Stimulated activated CD8-positive, alpha-beta memory T cell treated with anti-CD3 and anti-CD28 coated beads, Interleukin-12 subunit alpha, Interleukin-12 subunit beta, amount 100 ng/mL, for 4 hours (primary cell): ENCODE measurements at places on chromosomes 1 and 21.

DNA sequence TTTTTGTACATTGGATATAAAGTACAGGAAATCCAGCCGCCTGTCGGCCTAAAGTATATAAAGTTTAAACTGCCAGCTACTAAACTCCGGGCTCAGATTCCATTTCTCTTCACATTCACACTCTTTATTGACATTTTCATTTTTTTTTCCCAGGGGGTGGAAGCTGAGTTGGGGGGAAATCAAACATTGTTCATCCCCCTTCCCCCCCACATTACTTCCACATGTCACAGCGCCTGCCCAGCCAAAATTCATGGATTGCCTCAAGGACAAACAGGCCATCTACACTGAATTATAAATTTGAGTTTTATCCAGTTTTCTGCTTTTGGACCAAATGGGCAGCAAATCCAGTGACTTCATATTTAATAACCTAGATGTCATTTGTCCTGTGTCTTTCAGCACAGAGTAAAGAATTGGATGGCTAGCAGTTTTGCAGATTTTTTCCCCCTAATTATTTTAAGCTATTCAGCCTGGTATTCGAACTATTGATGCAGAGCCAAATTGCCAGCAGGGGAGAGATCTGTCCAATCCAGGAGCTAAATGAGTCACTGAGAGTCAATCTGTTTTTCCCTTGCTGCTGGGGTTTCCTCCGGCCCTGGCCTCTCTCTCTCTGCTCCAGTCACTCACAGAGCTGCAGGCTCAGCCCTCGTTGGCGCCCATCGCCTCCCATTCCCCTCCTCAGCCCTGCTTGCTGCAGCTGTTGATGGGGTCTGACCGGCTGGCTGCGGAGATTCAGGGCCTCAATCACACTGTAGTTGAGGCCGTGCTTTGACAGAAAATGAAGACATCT lies 98.0 kb downstream of the LMO4 start:
- DNase-seq: no peak

DNA sequence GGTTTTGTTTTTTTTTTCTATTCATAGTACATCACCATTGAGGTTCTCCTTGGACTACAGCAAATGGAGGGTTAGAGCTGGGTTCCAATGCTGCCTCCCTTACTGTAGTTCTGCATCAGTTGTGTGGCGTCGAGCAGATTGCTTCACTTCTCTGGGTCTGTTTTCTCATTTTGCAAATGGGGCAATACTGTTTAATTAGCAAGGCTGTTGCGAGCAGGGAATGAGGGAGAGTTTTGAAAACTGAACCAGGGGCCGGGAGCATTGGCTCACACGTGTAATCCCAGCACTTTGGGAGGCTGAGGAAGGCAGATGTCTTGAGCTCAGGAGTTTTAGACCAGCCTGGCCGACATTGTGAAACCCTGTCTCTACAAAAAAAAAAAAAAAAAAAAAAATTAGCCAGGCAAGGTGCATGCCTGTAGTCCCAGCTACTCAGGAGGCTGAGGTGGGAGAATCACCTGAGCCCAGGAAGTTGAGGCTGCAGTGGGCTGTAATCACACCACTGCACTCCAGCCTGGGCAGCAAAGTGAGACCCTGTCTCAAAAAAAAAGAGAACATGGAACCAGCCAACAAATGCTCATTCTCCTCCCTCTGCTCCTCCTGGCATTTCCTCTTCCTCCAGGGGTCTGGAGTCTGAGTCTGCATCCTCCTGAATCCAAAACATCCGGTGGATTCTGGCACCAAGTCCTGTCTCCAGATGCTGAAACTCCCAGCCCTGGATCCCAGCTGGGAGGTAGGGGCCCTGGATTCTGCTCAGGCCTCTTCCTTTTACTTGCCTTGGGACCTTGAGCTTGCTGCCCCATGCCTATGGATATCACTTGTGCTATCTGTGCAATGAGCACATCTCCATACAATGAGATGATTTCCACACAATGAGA lies 3.7 kb upstream of the PLOD1 start:
- DNase-seq: no peak

DNA sequence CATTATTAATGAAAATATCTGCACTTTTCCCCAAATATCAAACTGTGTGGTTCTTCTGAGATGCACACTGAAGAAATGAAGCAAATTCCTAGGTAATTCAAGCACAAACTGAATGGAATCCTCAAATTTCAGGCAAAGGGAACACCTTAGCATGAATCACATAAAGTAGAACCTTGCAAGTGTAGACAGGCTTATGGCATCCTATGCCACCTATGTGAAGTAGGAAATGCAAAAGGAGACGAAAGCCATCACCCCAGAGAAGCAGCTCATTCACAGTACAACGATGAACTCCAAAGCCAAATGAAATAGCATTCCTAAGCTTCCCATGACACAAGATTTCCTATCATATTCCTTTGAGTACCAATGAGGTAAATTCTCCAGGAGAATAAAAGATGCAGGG lies 461.2 kb upstream of the RUNX1 start:
- no peak for DNase-seq

- DNase-seq: no peak
Measured at GRCh38 chr1:151199873-151200581, 1.7 kb downstream of the PIP5K1A start.

- no peak for DNase-seq
Measured at GRCh38 chr1:41837691-41838090, 81.0 kb downstream of the HIVEP3 start.

DNA sequence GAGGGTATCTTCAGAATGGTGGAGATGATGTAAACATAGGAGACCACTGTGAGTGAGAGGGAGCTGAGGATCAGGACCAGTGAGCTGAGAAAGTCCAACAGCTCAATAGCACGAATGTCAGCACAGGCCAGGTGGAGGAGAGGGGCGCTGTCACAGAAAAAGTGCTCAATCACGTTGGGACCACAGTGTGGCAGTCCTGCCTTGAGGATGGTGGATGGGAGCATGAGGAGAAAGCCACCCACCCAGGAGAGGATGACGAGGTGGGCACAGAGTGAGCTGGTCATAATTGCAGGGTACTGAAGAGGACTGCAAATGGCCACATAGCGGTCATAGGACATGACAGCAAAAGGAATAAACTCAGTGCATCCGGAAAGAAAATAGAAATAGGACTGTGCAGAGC lies 8.1 kb downstream of the OR11L1 start:
- no peak for DNase-seq

- DNase-seq: no peak
Measured at GRCh38 chr1:216047811-216048572, 375.3 kb downstream of the USH2A start.

DNA sequence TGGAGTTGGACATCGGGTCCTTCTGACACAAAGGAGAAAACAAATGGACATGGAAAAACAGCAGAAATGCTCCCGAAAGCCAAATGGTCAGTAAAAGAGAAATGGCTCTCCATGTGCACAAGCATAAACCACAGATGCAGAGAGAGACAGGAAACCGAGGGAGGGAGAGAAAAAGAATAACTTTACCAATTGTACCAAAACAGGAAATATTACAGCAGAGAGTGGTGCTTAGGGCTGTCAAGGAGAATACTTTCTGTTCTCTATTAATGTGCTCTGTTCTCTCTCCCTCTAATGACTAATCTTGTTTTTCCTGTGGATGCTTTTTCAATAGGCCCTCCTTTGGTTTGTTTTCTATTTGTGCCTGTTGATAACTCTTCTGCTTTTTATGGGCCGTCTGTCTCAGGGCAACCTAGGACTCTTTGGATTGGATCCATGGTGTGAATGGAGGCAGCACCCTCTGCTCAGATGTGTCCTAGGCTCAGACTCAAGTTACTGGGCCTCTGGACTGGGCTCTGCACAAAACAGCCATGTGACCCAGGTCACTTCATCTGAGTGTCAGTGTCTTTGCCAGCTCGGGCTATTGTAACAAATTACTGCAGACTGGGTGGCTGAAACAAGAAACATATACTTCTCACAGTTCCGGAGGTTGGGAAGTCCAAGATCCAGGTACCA lies 663.0 kb downstream of the NPHP4 start:
- DNase-seq: no peak

- DNase-seq: no peak
Measured at GRCh38 chr1:99731384-99731783, 35.1 kb downstream of the FRRS1 start.

DNA sequence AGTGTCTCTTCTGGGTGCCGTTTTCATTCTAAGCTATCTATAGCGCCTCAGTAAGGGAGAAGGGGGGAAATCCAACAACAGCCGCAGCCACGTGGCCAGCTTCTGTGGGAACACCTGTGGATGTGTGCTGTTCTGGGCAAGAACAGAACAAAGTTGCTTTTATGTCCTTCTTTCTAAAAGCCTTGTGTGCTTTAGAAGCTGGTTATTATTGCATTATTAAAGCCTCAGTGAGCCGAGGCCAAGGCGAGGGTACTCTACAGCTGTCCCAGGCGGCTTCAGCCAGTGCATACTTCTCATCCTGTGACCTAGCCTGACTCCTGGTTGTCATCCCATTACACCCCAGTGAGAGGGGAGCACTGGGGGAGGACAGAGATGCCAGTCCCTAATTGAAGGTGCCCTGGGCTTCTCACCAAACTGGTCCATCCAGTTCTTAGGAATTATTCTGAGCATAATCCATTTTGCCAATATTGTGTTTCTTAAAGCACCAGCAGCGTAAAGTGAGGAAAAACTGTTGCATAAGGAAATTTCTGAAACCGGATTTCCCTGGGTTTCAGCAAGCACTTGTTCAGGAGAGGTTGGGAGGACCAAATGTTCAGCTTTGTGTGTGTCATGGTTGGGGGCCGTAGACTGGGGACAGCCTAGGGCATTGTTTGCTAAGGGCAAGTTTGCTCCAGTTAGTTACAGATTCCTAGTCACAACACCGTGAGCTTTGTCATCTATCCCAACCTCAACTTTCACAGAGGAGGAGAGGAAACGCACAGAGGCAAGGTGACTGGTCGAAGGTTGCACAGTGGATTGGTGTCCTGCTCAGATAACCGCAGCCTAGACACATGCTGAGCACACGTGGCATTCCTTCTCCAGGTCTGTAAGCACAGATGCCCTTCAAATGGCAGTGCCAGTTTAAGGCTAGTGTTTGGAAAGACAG lies 61.0 kb upstream of the ATP1A1 start:
- no peak for DNase-seq

- no peak for DNase-seq
Measured at GRCh38 chr1:84427250-84428188, 29.2 kb downstream of the DNASE2B start.

DNA sequence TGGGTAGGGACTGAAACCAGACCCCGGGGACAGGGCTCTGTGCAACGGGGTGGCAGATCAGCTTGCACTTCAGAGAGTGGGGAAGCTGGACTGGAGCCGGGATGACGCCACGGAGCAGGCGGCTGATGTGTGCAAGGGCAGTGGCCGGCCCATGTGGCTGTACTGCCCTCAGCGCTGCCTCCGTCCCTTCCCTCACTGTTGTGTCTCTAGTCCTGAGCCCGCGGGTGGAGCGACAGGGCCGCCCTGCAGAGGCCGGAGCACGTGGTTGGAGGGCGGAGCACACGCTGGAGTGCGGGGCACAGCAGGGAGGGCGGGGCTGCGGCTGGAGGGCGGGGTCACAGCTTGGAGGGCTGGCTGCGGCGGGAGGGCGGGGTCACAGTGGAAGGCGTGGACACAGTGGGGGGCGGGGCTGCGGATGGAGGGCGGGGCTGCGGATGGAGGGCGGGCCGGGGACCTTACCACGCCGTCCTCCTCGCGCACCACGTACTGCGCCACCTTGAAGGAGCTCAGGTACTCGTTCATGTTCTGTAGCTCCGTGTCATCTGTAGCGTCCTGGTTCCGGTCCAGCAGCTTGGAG lies 52.4 kb downstream of the CHD5 start:
- peak; percentile 32 for DNase-seq

DNA sequence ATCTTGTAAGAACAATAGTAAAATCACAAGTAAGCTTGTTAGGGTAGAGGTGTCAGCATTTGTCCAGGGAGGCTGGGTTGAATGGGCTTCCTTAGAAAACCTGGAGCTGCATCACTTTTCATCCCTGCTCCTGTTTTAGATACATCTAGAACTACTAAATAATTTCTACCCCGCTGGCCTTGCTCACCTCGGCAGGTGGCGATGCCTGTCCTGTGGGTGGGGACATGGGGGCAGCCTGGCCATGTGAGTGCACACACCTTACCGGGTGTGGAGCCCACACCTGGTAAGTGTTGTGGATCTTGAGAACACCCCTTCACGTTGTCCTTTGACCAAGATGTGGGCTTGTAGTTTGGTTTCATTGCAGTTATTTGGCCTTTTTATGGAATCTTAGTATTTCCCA lies 29.7 kb downstream of the URB2 start:
- DNase-seq: no peak

- no peak for DNase-seq
Measured at GRCh38 chr1:235485558-235485957, 18.7 kb downstream of the B3GALNT2 start.

GRCh38 chr1:55215194-55216021 lies at the start of gene USP24:
Gene USP24, minus strand, starts transcription at chr1:55215364. Its CDS starts 251 bp downstream, at chr1:55215113.
- peak; percentile 68 for DNase-seq

DNA sequence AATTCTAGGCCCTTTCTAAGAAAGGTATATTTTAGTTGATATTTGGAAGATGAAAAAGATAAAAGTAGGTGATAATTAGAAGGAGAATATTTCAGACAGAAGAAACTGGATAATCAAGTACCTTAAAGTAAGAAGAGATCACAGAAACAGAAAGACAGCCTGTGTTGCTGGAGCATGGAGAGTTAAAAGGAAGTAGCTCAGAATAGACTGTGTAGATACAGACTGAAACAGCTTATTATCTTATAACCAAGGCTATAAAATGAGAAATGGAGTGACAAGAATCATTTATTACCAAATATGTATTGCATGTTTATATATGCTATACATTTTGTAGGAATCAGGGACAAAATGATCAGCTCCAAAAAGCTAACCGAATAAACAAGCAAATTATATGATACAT lies 1120.3 kb downstream of the BRINP3 start:
- DNase-seq: no peak

GRCh38 chr1:99062192-99062591 lies 57.5 kb upstream of the PLPPR5 start:
- DNase-seq: no peak

GRCh38 chr21:40070871-40071270 lies 203.6 kb downstream of the PCP4 start:
- no peak for DNase-seq

DNA sequence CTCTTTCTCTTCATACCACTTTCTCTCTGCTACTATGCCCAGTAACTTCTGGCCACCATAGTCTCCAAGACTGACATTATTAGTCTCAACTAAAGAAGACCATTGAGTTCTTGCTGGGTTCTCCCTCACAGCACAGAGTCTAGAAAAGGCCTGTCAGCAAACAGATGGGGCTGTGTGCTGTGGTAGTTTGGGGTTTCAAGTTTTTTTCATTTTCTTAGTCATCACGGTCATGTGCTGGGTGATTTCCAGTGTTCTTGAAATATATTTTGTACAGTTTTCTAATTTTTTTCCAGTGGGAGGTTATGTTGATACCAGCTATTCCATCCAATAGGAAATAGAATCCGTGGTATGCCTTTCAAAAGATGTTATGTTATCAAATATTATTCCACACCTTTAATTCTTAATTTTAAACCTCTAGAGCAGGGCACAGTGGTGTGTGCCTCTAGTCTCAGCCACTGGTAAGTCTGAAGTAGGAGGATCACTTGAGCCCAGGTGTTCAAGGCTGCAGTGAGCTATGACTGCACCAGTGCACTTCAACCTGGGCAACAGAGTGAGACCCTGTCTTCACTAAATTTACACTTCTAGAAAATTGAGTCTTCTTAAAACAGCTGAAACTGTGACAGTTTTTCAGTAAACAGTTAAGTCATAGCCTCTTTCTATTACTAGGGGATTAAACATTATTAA lies 8.3 kb downstream of the CFHR2 start:
- DNase-seq: no peak
